ENCODE measurements at places on chromosomes 3 and 15.

DNA sequence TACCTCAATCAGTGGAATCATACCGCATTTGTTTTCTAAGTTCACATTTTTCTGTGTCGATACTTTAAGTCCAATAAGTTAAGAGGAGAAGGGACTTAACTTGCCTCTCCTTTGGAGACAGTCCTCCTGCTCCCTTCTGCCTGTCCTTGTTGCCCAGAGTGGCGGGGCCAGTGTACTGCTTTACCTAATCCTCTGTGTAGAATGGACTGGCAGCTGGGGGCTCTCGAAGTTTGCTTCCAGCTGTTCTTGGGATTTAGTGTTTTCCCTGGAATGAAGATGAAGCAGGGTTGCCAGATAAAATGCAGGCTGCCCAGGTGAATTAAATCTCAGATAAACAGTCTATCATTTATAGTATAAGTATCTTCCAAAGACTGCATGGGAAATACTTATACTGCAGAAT, 287.6 kb upstream of the C2CD4B start:
- DNase-seq, result no peak
- H3K36me3 ChIP-seq, result no peaks in the 10 kb centered on the region
- peaks cover 34% of the 10 kb centered on the region for H3K4me1 ChIP-seq
- H3K27me3 ChIP-seq, result no peaks in the 10 kb centered on the region
- no peak overlapping the region for H3K27ac ChIP-seq

DNA sequence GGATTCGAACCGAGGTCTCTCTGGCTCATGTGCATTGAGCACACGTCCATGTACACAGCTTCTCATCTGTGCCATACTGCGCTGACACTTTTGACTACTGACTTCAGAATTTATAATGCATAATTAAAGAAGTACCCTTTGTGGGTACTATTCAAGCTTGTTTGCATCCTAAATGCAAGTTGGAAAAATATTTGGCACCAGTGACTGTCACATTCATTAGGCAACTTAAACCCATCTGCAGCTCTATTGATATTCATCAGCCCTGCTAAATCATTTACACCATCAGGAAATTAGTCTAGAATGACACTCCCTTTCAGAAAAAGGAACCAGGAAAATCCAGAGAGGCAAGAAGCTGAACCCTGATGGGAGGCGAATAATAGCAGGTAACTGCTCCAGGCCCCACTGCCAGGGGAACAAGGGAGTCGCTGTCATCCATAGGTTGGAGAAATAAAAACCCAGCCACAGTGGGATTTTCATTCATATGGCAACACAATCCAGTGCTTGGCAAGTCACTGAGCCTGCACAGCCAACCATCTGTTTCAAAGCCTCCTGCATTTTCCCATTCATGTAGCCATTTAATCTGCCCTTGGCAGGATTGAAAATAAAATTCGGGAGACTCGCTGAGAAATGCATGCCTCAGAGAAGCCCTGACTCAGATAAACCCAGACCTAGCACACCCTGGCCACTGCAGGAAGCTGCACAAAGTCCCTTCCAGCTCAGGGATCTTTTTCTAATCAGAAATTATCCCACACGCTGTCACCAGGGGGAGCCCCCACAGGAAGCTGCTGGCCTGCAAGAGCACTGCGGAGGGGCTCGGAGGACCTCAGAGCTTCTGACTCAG, 103.0 kb upstream of the VEPH1 start:
- no peaks in the 10 kb centered on the region for H3K4me1 ChIP-seq
- DNase-seq, result no peak
- no peak overlapping the region for H3K4me3 ChIP-seq

DNA sequence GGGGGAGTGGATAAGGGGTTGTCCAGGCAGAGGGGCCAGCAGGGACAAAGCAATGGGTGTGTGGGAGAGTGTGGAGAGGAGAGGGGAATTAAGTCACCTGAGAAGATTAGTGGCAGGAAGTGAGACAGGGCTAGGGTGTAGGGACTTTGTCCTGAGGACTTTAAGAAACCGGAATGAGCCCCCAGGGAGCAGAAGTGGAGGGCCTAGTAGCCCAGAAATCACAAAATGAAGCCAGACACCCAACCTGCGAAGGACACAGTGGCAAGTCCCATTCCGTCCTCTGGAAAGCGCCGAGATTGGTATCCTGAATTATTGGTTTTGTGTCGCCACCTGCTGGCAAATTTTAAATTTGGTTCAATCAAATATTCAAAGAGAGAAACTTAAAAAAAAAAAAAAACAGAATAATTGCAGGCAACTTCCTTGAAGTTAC, 78.0 kb upstream of the SLC25A36 start:
- no peaks in the 10 kb centered on the region for H3K36me3 ChIP-seq
- DNase-seq, result no peak
- H3K4me3 ChIP-seq, result no peak overlapping the region

- H3K4me1 ChIP-seq, result no peaks in the 10 kb centered on the region
- no peaks in the 10 kb centered on the region for H3K27me3 ChIP-seq
- DNase-seq, result no peak
- no peak overlapping the region for H3K4me3 ChIP-seq
These were observed 213.2 kb upstream of the RGMA start for GRCh38 chr15:93302080-93302765.

- DNase-seq, result no peak
- H3K27me3 ChIP-seq, result no peaks in the 10 kb centered on the region
- no peaks in the 10 kb centered on the region for H3K36me3 ChIP-seq
- peaks cover 16% of the 10 kb centered on the region for H3K4me1 ChIP-seq
These were observed 872 bp downstream of the DLEC1 start for GRCh38 chr3:38039899-38040261.

DNA sequence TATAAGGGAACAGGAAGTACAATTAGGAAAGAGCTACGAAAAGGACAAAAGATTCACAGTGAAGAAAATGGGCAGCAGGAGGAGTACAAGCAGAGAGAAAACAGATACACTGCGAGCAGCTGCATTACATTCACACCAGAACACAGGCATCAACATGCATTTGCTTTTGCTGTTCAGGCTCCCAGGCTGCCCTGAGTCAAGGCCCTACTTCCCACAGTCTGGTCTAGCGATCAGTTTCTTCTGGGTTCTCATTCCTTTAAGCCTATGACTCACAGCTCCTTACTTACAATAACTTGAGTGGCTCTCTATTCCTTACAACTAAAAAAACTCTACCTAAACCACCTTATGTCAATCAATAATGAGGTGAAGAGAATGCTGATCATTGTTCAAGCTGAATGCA, 24.5 kb upstream of the ZNF445 start:
- H3K27ac ChIP-seq, result no peak overlapping the region
- H3K4me1 ChIP-seq, result no peaks in the 10 kb centered on the region
- no peaks in the 10 kb centered on the region for H3K27me3 ChIP-seq

- H3K27me3 ChIP-seq, result no peaks in the 10 kb centered on the region
- H3K4me1 ChIP-seq, result peaks cover 13% of the 10 kb centered on the region
- H3K36me3 ChIP-seq, result no peaks in the 10 kb centered on the region
- no peak overlapping the region for H3K27ac ChIP-seq
These were observed 29.4 kb upstream of the FBN1 start for GRCh38 chr15:48674876-48675275.

GRCh38 chr15:22880981-22881738, 42.7 kb downstream of the NIPA2 start:
- no peaks in the 10 kb centered on the region for H3K4me1 ChIP-seq
- H3K27me3 ChIP-seq, result no peaks in the 10 kb centered on the region
- DNase-seq, result no peak
- H3K36me3 ChIP-seq, result peaks cover 14% of the 10 kb centered on the region

- H3K4me1 ChIP-seq, result peaks cover 23% of the 10 kb centered on the region
- DNase-seq, result no peak
- H3K36me3 ChIP-seq, result no peaks in the 10 kb centered on the region
- no peaks in the 10 kb centered on the region for H3K27me3 ChIP-seq
- no peak overlapping the region for H3K27ac ChIP-seq
- H3K4me3 ChIP-seq, result no peak overlapping the region
These were observed 171.7 kb upstream of the ATP11B start for GRCh38 chr3:182621435-182622240.

GRCh38 chr15:79442911-79443310, 10.8 kb downstream of the MINAR1 start:
- H3K27ac ChIP-seq, result no peak overlapping the region
- no peak overlapping the region for H3K4me3 ChIP-seq
- no peak for DNase-seq
- no peaks in the 10 kb centered on the region for H3K4me1 ChIP-seq
- no peaks in the 10 kb centered on the region for H3K27me3 ChIP-seq
- no peaks in the 10 kb centered on the region for H3K36me3 ChIP-seq

DNA sequence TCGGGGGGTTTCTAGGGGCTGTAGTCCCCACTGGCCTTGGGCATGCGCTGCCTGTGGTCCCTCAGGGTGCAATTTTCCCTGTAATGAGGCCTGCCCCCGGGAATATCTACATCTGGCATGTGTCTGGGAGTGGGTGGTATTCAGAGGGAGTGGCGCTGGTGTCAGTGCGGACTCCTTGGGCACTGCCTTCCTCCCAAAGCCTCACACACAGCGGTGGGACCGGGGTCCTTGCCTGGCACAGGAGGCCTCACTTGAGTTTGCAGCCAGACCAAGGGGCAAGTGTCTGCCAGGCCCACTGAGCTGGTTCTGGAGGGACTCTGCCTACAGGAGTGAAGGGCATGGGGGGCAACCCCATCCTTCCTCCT, 53.5 kb upstream of the PCSK6 start:
- no peaks in the 10 kb centered on the region for H3K36me3 ChIP-seq
- no peaks in the 10 kb centered on the region for H3K4me1 ChIP-seq
- no peak overlapping the region for H3K27ac ChIP-seq
- peaks cover 32% of the 10 kb centered on the region for H3K27me3 ChIP-seq
- H3K4me3 ChIP-seq, result no peak overlapping the region

GRCh38 chr3:15845475-15845874, 47.7 kb upstream of the ANKRD28 start:
- no peak overlapping the region for H3K4me3 ChIP-seq
- H3K36me3 ChIP-seq, result peaks cover 2% of the 10 kb centered on the region
- H3K4me1 ChIP-seq, result no peaks in the 10 kb centered on the region
- H3K27ac ChIP-seq, result no peak overlapping the region

- H3K27ac ChIP-seq, result no peak overlapping the region
- DNase-seq, result no peak
- no peaks in the 10 kb centered on the region for H3K4me1 ChIP-seq
- H3K36me3 ChIP-seq, result no peaks in the 10 kb centered on the region
These were observed 188.3 kb downstream of the ECT2 start for GRCh38 chr3:172938788-172939187.

- no peak overlapping the region for H3K27ac ChIP-seq
- H3K4me1 ChIP-seq, result peaks cover 6% of the 10 kb centered on the region
- H3K36me3 ChIP-seq, result peaks cover 1% of the 10 kb centered on the region
- no peak for DNase-seq
- no peak overlapping the region for H3K4me3 ChIP-seq
These were observed 116.5 kb downstream of the LRRK1 start for GRCh38 chr15:101035611-101036010.

GRCh38 chr3:162150790-162151189, 654.2 kb downstream of the OTOL1 start:
- no peak overlapping the region for H3K27ac ChIP-seq
- H3K4me3 ChIP-seq, result no peak overlapping the region
- H3K36me3 ChIP-seq, result no peaks in the 10 kb centered on the region
- H3K27me3 ChIP-seq, result no peaks in the 10 kb centered on the region
- DNase-seq, result no peak

GRCh38 chr3:175741951-175742350, 882.8 kb downstream of the NAALADL2 start:
- H3K27me3 ChIP-seq, result no peaks in the 10 kb centered on the region
- H3K36me3 ChIP-seq, result no peaks in the 10 kb centered on the region
- no peak overlapping the region for H3K4me3 ChIP-seq
- no peak for DNase-seq
- peaks cover 23% of the 10 kb centered on the region for H3K4me1 ChIP-seq
- no peak overlapping the region for H3K27ac ChIP-seq

- no peaks in the 10 kb centered on the region for H3K27me3 ChIP-seq
- peak overlapping the region; percentile 14 for H3K27ac ChIP-seq
- DNase-seq, result no peak
These were observed 641 bp downstream of the ACVR2B start for GRCh38 chr3:38454178-38454883.

- no peak overlapping the region for H3K27ac ChIP-seq
- no peak overlapping the region for H3K4me3 ChIP-seq
- no peak for DNase-seq
- no peaks in the 10 kb centered on the region for H3K36me3 ChIP-seq
- H3K27me3 ChIP-seq, result no peaks in the 10 kb centered on the region
- H3K4me1 ChIP-seq, result no peaks in the 10 kb centered on the region
These were observed 676.5 kb upstream of the CFAP20DC start for GRCh38 chr3:59726279-59726678.

DNA sequence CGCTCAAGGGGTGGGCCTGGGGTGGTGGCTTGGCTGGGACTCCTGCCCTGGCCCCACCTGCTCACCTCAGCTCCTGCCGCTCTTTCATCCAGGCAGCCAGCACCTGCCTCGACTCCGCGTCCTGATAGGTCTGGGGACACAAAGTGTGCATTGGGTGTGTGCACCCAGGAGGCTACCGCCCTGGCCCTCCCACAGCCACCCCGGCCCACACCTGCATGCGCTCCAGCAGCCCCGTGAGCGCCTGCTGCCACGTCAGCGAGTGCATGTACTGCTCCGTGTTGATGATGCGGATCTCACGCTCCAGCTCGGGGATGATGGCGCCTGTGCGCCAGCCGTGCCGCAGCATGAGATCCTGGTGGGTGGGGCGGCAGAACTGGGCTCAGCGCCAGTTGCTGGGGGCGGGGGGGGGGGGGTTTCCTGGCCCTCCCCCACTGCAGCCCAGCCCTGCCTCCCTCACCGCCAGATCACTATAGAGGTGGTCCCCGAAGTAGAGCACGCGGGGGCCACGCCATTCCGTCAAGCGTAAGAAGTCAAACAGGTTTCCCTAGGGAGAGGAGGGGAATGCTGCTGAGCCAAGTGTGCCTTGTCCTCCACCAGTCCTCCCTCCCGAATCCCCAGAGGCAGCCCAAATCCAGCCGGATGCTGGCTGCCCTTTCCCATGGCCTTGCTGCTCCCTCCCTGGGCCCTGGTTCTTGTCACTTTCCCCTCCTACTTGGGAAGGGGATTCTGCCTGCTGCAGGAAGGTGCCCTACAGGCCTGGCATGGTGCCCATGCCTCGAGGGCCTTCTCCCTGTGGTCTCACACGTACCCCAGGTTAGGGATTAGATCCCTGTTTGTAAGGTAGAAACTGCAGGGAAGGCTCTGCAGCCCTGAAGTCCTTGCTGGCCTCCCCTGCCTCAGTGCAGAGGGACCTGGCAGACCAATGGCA, 8.6 kb downstream of the NT5DC2 start:
- H3K4me1 ChIP-seq, result peaks cover 20% of the 10 kb centered on the region
- DNase-seq, result no peak
- H3K4me3 ChIP-seq, result no peak overlapping the region
- peaks cover 12% of the 10 kb centered on the region for H3K36me3 ChIP-seq
- H3K27me3 ChIP-seq, result no peaks in the 10 kb centered on the region
- H3K27ac ChIP-seq, result peak overlapping the region; percentile 47

DNA sequence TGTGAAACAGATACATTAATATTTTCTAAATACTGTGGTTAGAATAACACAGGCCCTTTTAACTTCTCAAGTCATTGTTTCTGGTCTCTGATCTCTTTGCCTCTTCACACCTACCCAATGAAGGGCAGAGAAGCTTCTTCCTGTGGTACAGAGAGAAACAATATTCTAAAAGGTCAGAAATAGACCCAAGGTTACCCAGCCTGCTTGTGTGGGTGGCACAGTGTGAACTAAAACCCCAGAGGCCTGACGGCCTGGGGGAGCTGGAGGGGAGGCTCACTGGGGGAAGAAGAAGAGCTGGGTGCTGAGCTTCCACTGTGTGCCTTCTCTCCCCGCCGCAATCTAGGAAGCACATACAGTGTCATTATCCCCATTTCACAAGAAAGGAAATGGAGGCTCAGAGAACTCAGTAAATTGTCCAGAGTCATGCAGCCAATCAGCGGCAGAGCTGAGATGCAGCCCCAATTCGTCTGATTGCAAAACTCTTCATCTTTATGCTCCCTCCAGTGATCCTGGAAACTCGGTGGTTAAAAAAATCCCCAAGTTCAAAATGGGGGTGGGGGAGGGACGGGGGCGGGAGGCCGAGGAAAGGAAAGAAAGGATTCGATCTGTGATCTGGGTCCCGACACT, 64.1 kb upstream of the HEG1 start:
- DNase-seq, result no peak
- no peak overlapping the region for H3K27ac ChIP-seq
- peaks cover 2% of the 10 kb centered on the region for H3K36me3 ChIP-seq
- H3K27me3 ChIP-seq, result no peaks in the 10 kb centered on the region
- H3K4me3 ChIP-seq, result no peak overlapping the region
